Adipose tissue (tissue), 3 donors: ENCODE measurements at places on chromosomes 11 and 22. TPM values are rescaled to one million over a fixed set of nuclear protein-coding genes. Genes with fewer than 3 reads are reported as not detected.

The CD59 gene
- 148 TPM for polyA plus RNA-seq

The XKR3 gene
- not detected for polyA plus RNA-seq

The SPA17 gene
- 2.8 TPM for polyA plus RNA-seq

The GRIK4 gene
- polyA plus RNA-seq: 0.01 TPM

The NCR3LG1 gene
- 0.45 TPM for polyA plus RNA-seq

The HNRNPUL2 gene
- polyA plus RNA-seq: 17.2 TPM
